NCI-H524 treated with DMSO at 0.1 percent for 48 hours (cell line): ENCODE measurements at places on chromosomes 3 and 15.

GRCh38 chr3:8972639-8973038 is 9.4 kb upstream of the RAD18 start:
- peak; percentile 64 for DNase-seq

- no peak for DNase-seq
These were observed 235.8 kb upstream of the TMCO5A start for GRCh38 chr15:37698679-37699078.

GRCh38 chr3:11307830-11308432 is 35.7 kb downstream of the ATG7 start:
- DNase-seq: no peak

DNA sequence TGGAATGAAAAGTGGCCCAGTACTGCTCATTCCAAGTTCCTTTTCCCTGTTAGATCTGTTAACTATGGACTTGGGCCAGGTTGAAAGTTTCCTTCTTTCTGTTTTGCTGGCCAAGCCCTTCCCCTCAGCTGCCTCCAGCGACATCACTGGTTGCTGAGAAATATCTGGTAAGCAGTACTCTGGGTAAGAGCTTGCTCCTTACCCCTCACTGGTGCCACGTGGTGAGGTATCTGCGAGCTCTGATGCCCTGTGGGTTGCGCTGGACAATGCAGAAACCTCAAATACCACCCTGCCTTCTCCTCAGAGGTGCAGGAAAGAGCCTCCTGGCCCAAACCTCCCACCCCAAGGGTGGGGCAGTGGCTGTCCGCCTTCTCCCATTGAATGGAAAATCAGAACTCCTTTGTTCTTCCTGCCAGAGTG is 42.9 kb upstream of the APH1B start:
- no peak for DNase-seq

GRCh38 chr15:79874242-79874641 is 22.6 kb downstream of the MTHFS start:
- DNase-seq: no peak

- no peak for DNase-seq
These were observed 48.3 kb downstream of the PLS1 start for GRCh38 chr3:142644502-142644901.

DNA sequence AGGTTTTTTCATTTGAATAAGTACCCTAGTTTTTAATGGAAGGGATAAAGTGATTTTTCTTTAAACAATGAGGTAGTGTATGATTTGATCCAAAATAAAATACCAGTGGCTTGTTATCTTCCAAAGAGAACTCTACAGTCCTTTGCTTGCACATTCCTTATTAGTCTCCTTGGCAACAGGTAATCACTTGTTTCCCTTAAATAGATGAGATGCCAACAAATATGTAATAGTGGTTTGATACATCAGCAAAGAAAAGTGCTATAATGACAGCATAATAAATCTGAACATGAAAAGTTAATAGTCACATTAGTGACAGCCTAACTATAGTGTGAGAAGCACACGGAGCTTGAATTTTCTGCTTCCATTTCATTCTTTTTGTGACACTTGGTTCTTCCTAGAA is 360.2 kb downstream of the ZNF385D start:
- DNase-seq: no peak

DNA sequence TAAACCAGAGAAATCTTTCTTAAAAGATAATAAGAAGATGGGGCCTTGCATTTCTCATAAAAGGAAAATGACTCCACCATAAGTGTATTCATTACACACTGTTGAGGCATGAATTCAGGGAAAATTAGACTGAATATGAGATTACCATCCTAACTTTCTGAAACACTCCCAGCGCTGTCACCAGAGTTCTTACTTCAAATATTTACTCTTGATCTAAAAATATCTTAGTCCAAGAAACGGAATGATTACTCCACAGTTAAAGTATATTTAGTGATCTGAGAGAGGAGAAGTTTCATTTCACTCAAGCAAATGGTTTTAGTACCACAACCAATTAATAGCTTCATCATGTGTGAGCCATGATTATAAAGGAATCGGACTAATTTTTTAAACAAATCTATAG is 300.3 kb downstream of the ZBTB20 start:
- DNase-seq: no peak

DNA sequence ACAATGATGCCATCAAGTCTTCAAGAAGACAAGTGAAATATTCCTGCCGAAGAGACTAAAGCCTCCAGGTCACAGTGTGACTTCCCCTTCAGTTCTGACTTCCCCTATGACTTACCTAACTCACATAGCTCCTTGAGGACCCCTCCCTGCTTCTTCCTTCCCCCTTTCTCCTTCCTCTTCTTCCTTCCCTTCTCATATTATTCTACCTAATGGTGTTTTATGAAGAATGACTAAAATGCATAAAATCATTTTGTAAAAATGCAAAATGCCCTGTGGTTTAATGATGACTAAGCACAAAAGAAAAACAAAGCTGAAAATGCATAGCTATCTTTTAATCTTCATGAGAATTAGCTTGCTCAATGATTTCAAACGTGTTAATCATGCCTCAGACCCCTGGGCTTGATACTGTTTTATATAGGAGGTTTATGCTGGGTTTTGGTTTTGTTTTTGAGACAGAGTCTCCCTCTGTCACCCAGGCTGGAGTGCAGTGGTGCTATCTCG is 26.1 kb upstream of the TM4SF4 start:
- DNase-seq: no peak

DNA sequence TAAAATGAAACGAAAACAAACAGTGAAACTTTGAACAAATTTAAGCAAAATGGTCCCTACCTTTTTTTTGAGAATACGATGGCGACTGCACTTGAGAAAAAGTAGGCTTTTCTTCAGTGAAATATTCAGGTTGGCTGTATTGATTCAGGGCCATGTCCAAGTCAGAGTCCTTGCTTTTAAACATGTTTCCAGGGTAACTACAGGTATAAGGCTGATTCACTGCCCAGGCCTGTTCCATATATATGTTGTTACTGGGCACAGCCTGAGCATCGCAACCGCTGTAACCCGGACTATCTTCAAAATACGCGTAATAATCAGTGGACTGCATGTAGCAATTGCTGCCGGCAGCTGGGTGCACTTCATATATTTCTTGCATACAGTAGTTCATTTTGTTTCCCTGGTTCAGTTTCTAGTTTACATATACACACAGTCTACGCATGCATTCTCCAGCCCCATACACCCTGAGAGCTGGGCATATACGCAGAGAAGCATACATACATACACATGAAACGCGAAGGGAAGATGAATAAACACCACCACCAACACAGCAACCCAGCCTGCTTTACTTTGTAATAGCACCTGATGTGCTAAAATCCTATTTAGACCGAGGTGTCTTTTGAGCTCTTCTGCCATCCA is 220.0 kb downstream of the NR1D2 start:
- DNase-seq: no peak

DNA sequence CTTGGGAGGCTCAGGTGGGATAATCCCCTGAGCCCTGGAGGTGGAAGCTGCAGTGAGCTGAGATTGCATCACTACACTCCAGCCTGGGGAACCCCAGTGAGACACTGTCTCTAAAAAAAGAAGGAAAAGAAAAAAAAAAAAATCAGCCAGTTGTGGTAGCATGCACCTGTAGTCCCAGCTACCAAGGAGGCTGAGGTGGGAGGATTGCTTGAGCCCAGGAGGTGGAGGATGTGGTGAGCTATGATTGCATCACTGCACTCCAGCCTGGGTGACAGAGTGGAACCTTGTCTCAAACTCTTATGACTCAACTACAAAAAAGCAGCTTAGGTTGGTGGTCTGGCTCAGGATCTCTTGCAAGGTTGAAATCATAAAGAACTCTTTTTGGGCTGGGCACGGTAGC is 19.3 kb upstream of the GPX1 start:
- no peak for DNase-seq

GRCh38 chr3:42081838-42082473 is 9.2 kb upstream of the TRAK1 start:
- DNase-seq: no peak

DNA sequence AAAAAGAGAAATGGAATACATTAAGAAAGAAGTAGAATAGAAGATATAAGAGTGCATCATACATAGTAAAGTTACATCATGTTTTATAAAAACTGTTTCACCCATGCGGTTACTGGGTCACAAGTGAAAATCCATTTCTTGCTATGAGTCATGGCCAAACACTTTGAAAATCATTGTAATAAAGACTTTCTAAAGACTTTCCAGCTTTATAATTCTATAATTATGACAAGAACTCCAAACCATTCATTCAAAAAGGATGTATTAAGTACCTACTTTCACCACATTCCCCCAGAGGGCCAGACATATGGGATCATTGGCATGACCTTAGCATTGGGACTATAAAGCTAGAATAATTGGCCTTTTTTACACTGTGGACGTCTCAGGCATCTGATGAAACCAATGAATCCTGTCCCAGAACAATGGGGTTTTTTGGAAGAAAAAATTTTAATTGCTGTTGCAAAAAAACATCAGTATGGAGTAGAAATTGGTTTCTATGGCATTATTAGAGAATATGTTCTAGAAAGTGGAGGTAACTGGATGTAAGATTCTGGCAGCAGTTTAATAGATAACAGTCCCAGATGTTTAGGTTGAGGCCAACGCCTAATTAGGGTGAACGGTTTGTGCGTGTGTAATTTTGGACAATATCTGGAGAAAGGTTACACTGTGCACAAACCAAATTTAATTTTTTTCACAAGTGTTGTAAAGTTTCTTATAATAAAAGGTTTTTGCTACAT is 3.3 kb upstream of the SKIC8 start:
- DNase-seq: no peak
